NCI-H774 (cell line): ENCODE measurements at places on chromosomes 2 and 18.

GRCh38 chr18:25704494-25704893, 352.5 kb upstream of the ZNF521 start:
- DNase-seq: no peak

DNA sequence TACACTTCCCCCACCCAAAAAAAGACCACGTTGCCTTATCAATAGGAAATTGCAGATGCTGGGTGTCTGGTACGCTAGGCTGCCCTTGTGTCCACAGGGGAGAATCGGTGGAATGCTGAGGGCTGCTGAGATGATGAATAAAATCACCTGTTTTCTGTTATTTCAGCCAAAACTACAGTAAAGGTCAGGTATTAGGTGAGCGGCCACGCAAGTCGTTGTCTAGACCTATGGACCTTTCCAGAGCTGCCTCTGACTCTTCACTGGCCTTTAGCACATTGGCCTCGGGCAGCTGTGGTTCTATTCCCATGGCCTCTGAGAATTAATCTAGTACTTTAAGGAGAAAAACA, 89.6 kb downstream of the MTCL1 start:
- DNase-seq: no peak

- DNase-seq: no peak
Observed at GRCh38 chr2:225842939-225843338, 443.4 kb downstream of the NYAP2 start.

DNA sequence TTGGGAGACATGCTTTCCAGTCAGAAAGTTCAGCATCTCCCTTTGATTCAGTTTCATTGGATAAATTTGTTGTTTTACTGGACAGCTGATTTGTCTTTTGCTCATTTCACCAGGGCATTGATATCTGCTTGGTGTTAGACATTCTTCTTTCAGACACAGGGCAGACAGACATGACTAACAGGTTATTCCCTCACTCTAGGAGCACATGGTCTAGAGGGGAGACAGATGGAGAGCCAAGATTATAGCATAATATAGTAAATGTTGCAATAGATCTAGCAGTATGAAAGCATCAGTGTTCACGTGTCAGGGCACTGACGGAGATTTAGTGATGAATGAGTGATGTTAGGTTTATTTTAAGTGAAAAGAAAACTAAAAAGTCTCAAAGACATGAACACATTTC, 187.0 kb upstream of the CYRIA start:
- no peak for DNase-seq

DNA sequence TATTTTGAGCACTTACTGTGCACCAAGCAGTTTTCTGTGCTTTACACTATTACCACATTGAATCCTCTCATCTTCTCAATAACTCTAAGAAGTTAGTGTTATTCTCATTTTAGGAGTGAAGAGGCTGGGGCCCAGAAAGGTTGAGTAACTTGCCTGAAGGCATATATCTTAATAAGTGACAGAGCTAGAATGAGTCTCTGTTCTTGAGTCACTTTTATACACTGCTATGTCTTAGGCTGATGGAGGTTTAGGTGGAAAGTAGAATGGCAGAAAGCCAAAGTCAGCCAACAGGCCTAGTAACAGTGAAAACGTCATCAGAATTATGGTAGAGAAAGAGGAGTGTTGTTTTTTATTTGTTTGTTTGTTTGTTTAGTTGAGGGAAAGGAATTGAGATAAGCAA, 27.9 kb upstream of the RPE start:
- DNase-seq: no peak

- DNase-seq: no peak
Observed at GRCh38 chr18:31486165-31486564, 11.8 kb upstream of the DSG2 start.

- no peak for DNase-seq
Observed at GRCh38 chr2:237530472-237531433, 35.6 kb upstream of the PRLH start.

DNA sequence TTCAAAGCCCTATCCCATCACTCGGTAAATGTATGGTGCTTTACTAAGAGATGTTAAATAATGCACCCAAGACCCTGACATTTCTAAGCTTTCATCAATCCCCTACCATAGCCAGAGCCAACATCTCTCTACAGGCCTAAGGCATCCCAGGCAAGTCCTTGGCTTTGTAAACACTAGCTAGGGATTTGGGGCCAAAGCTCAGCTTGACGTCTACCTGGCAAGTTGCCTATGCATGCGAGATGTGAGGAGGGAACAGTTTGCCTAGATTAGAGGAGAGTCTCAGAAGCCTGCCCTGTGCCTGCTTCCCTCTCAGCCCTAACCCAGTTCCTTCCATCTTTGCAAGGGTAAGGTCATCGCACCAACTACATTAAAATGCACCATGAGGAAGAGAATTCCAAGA, 221.5 kb upstream of the NCKAP5 start:
- no peak for DNase-seq

DNA sequence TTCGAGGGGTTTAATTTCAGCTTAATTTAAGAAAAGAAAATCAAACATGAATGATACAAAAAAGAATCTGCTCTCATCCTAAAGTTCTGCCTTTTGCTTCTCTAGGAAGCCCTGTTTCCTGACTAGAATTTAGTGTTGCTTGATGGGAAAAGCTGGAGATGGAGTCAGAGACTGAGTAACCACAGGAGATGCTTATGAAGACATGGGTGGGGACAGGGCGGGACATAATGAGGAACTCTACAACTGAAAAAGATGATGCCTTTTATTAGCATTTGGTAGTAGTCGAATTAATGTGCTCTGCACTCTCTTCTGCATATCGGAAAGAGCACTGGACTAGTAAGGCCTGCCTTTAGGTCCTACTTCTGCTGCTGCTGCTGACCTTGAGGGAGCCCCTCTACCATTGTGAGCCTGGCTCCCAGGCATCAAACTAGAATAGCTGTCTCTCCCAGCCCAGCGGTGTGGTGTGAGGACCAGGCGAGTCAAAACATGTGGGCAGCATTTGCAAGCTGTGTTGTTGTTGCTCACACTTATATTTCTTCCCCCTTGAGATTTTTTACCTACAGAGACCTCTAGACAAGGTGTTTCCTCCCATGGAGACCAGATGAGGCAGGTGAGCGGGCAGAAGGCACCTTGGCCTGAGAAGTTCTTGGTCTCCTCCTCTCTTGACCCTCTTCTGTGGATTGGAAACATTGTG, 61.5 kb downstream of the INPP4A start:
- no peak for DNase-seq
